OCI-M1 (cell line): ENCODE measurements at places on chromosomes 1 and 21.

DNA sequence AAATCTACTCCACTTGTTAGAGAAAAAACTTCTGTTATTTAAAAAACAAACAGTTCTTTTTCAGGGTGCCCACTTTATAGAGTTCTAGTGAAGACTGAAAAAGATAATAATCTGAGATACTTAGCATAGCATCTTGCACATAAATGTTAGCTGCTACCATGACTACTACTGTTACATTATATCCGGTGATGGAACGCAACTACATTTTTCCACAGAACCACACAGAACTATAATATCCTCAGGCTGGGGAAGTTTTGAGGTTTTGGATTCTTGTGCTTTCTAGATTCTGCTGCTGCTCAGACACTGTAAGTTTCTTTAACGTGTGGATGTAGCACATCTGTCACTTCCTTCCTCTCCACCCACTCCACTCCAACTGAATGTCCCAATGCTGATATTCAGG, 110.3 kb downstream of the PTPN14 start:
- no peak for DNase-seq

GRCh38 chr1:30533796-30534550, 189.4 kb downstream of the MATN1 start:
- DNase-seq = no peak

GRCh38 chr21:17650292-17650691, 37.6 kb upstream of the BTG3 start:
- no peak for DNase-seq

DNA sequence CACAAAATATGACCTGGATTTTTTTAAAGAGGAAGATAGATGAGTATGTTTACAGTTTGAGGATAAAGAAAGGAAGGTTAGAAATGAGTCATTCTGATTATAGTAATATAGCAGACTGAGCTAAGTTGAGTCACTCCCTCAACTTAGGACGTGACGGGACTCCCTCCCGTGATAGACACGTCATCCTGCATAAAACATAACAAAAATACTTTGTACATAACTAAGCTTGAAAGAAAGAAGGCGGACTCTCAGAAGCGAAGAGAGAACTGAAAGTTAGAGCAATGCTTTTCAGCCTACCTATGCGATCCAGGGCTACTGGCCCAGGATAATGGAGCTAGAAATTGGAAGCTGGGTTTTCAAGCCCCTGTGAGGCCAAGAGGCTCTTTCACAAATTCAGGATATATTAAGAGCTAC, 53.0 kb upstream of the DESI2 start:
- peak; percentile 26 for DNase-seq
